BJ (cell line): ENCODE measurements at places on chromosomes 11 and 22. TPM values are rescaled to one million over a fixed set of nuclear protein-coding genes. Genes with fewer than 3 reads are reported as not detected.

DNA sequence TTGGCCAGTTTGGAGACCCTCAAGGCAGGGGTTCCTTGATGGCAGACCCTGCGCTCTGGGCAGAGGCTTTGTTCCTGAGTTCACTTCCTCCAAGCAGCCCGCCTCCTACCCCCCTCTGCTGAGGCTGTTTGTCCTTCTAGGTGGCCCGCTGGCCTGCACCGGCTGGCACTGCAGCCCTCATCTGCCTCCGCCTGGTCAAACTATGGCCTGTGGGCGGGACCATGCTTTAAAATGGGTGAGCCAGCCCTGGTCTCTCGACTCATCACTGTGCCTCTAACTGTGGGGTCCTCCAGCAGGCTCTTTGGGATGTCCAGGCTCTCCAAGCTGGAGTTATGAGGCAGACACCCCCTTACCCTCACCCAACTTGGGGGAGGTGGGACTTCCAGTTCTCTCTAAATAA is 114.1 kb upstream of the SLC22A12 start:
- DNase-seq = no peak

DNA sequence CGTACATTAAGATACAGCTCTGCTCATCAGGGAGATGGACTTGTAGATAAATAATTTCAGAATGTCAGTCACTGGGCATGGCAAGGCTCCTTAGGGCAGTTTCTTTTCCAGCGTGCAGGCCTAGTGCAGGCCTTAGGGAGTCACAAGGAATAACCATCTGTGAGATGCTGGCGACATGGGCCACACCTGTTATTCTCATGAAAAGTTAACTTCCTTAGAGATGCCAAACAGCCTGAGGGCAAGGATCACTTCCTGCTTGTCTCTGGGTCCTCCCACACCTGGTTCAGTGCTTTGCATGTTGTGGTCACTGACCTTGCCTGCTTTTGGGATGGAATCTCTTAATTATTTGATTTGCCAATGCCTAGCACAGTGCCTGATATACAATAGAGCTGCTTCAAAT is 70.6 kb downstream of the ST3GAL4 start:
- DNase-seq = no peak

DNA sequence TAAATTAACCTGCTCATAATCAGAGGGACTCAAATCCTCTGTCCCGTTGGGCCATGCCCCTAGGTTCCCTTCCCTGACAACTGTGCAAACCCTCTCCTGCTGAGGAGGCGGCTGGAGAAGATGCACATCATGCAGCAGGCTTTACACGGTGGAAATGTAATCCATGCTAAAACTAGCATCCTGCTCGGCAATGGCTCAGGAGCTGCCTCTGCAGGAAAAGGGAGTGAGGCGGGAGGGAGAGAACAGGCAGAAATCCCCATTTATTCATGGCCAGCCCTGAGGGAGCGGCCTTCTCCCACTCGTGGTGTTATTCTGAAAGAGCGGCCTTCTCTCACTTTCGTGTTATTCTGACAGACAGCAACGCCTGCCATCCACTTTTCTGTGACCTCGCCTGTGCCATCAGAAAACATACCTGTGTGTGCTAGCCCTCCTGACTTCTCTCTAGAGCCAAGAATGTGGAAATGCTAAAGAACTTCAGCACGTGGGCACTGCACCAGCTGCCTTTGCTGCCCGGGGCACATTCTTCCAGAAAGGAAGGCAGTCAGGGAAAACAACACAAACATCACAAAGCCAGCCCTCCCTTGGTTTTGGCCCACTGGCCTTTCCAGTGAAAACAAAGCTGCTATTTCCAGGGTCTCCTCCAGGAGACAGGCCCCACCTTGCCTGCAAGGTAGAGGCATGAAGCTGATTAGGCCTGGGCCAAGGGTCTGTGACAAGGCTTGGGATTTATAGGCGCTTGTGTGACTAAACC is 62.9 kb upstream of the BID start:
- no peak for DNase-seq

Gene TMEM191B
- 0.44 and 1.6 TPM in 2 replicates for polyA plus RNA-seq

Gene GLB1L3
- polyA plus RNA-seq = not detected in 2 replicates

DNA sequence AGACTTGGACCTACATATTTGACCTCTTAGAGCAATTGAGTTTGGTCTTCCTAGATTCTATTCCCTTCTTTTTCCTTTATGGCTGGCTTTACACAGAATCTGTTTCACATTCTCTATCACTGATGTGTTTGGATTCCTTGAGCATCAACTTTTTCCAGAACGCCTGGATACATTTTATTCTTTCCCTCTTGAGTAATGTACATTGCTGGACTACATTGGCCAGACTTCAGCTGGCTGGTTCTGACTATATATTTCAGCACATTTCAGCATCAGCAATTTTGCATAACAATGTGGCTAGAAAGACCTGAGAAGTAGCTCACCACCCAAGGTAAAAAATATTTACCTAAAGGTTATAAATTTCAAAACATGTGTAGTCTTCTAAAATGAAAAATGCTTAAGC is 2198.2 kb upstream of the RAG2 start:
- no peak for DNase-seq
